Brain (organoid and tissue), 16 donors: ENCODE measurements at places on chromosomes 7 and 10.

DNA sequence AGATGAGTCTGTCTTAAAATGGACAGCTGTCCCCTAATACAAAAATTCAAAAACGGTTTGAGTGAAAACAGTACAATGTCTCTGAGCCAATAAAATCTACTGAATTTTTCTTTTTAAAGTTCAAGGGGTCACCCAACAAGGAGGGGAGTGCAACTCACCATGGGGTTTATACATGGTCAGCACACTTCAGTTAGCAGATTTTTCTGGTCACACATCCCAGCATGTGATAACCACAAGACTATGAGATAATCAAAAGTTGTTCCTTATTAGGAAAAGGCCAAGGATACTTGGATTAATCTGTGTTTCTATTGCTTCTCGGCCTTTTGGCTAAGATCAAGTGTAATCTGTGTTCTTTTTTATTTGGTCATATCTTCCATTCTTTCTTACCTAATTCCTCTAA is 31.6 kb downstream of the ABCB5 start:
- no peak for DNase-seq

DNA sequence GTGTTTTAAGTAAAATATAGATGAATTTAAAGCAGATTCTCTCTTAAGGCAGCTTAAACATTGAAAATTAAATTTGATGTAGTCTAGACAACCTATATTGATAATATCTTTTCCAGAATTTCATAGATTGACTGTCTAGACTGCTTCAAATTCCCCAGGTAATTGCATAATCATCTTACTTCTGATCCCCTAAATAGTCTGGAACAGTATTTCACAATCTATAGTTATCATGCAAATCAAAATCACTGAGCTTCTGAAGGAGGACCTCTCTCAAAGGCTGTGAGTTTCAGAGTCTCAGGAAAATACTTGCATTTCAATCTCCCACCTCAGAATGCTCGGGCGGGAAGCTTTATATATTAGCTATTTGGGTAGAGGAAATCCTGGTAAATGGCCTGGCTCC is 87.3 kb downstream of the SEMA3A start:
- DNase-seq = no peak

DNA sequence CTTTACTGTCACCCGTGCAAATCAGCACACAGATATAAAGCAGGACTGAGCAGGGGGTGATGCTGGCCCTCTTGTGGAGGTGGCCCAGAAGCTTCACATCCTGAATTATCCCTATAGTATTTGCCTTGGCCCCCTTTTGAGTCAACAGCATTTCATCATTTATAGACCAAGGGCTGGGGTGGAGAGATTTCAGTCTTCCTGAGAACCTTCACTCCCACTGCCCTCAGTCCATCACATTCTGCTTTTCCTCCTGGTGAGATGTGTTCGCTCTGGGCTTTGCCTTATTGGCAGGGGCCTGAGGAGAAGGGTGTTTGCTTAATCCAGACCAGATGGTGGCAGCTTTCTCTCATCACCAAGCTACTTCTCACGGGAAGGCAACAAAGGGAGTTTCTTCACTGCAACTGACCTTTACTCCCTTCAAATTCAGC is 47.7 kb downstream of the NOC3L start:
- no peak for DNase-seq

DNA sequence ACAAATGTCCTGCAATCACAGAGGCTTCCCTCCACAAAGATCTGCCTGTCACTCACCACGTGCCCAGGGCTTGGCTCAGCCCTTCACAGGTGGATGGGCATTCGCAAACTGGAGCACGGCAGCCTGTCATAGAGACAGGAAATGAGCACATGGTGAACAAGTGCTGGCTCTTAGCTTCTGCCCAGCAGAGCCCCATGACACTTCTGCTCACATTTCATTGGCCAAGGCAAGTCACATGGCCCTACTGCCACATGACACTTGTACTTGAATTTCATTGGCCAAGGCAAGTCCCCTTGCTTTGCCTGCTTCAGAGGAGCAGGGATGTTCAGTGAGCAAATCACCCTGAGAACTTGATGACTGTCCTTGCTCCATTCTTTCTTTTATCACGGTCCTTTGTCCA is 110.8 kb upstream of the PPP2R2D start:
- no peak for DNase-seq

GRCh38 chr10:95841661-95842498 is 65.9 kb upstream of the CC2D2B start:
- peak; percentile 36 for DNase-seq

- DNase-seq = peak; percentile 99
Observed at GRCh38 chr10:43679509-43679908, 30.8 kb upstream of the ZNF32 start.

- DNase-seq = peak; percentile 84
Observed at GRCh38 chr10:79904671-79905321, 44.1 kb downstream of the SFTPD start.

DNA sequence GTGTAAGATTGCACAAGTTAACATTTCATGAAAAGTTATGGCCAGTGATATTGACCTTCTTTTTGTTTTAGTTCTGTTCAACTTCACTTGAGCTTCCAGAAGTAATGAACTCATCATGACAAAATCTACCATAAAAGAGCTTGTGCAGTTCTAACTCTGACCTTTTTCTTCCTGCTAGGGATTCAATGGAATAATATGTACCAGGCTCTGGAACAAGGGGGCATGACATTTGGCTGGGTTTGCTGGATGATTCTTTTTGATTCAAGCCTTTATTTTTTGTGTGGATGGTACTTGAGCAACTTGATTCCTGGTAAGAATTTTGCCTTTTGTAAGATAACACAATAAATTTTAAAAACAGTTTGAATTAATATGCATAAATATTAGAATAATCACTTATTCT is 205.0 kb downstream of the ABCA13 start:
- no peak for DNase-seq

DNA sequence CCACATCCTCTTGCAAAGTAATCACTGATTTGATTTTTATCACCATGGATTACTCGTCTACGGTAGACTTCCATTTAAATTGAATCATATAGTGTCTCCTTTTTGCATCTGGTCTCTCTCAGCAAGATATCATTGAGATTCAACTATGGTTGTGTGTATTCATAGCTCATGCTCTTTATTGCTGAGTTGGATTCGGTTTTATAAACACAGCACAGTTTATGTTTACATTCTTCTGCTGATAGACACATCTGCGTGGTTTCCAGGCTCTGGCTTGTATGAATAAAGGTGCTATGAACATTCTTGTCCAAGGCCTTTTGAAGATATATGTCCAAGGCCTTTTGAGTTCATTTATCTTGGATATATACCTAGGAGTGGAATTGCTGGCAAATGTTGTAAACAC is 356.5 kb upstream of the CELF2 start:
- DNase-seq = no peak

DNA sequence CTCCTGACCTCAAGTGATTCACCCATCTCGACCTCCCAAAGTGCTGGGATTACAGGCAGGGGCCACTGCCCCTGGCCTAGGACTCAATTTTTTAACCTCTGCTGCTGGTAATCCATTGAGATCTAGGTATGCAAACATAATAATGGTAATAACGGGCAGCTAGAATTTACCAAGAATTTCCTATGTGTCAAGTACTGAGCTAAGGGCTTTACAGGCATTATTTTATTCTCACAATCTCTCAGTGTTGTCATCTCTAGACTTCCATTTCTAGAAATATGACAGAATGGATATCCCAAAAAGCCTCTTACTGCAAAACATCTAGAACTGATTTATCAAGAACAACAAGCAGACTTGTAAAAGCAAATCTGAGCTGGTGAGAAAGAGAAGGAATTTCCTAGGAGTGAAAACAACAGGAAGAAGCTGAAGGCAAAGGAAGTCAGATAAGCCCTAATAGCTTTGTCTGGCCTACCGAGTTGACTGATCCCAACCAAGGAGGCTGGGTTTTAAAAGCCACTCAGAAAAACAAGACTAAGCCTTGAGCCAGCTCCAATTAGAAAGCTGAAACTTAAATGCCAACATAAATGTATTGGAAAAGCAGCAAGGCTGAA is 70.6 kb downstream of the CCDC71L start:
- DNase-seq = no peak

DNA sequence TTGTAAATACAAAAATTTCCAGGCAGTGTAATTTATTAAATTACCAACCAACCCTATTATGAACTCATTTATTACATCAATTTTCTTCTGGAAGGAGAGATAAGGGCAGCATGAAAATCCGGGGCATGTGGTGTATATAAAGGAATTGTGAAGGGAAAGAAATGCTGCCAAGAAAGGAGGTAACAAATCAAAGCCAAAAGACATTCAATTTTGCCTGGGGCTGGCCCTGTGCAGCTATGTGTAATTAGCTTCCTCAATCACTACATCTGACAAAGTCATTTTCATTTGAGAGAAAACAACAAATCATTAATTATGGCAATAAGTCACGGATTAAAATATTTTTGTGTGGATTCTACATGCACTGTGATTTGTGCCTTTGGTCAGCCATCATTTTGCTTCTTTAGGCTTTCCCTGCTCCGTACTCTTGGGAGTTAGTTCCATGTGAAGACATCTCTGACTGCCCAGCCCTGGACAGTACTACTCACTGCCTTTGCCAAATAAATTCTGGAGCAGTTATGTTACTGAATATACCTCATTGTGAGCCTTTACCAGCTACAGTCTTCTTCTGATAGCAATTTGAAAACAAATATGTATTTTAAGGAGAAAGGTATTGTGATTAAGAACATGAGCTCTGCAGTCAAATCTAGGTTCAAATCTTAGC is 191.7 kb downstream of the RELN start:
- DNase-seq = no peak

DNA sequence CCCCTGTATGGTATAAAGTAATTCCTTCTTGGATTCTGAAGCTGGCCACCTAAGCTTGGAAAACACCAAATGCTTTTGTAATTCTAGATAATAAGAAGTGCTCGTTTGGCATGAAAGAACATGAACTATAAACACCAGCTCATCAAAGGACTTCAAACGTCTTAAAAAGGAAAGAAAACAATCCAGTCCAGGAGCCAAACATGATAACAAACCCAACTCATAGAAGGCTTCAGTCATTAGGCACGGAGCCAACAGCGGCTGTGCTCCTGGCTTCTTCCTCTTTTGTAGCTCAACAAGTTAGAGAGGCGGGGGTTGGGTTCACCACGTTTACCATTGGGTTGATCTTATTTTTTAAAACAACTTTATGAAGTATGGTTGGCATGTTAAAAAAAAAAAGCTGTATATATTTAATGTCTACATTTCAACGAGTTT is 56.4 kb upstream of the ECHDC3 start:
- DNase-seq = peak; percentile 60

- DNase-seq = no peak
Observed at GRCh38 chr10:110462166-110463095, 35.3 kb upstream of the DUSP5 start.

- DNase-seq = no peak
Observed at GRCh38 chr7:148584154-148584827, 6.3 kb upstream of the C7orf33 start.

DNA sequence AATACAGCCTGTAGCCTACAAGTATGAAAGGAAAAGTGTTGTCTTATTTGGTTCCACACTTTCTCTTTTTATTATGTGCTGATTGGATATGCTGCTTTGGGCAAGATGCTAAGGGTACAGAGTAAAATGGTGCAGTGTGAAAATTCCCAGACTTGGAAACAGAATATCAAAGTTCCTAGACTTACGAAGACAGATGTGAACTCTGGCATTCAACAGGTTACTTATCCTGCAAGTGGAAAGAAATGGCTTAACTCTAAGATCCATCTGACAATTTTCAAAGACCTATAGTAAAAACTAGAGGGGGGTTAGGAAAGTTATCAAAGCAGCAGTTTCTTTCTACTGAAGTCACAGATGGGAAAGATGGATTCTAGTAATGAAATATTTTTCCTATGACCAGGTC is 24.1 kb downstream of the CUTC start:
- no peak for DNase-seq

- DNase-seq = no peak
Observed at GRCh38 chr10:95558593-95559320, 2.4 kb downstream of the SORBS1 start.

GRCh38 chr10:99522470-99523250 is 10.1 kb upstream of the NKX2-3 start:
- DNase-seq = no peak

GRCh38 chr7:27185854-27186667 is 1.0 kb upstream of the HOXA11 start:
- DNase-seq = no peak

GRCh38 chr7:116713918-116714317 is 41.9 kb downstream of the MET start:
- no peak for DNase-seq

DNA sequence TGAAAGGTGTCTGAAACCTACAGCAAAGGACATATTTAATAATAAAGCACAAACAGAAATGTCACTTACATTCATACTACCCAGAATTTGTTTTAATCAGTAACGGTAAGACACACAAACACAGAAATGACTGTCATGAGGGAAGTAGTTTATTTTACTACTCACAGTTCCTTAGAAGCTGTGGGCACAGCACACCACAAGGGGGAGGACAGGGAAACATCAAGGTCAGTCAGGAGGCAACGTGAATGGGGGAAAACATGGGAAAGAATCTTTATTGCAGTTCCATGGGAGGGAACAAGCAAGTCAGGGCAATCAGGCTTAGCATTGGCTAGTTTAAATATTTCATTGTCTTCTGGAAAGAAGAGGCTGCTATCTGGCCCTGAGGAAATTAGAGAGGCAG is 123.8 kb upstream of the PDSS1 start:
- no peak for DNase-seq

GRCh38 chr10:52666931-52667330 is 105.7 kb downstream of the MBL2 start:
- no peak for DNase-seq

- DNase-seq = peak; percentile 96
Observed at GRCh38 chr10:25174461-25175230, at the start of gene GPR158. GPR158 (plus strand) TSS chr10:25175001; CDS start chr10:25175421, 420 bp downstream.

DNA sequence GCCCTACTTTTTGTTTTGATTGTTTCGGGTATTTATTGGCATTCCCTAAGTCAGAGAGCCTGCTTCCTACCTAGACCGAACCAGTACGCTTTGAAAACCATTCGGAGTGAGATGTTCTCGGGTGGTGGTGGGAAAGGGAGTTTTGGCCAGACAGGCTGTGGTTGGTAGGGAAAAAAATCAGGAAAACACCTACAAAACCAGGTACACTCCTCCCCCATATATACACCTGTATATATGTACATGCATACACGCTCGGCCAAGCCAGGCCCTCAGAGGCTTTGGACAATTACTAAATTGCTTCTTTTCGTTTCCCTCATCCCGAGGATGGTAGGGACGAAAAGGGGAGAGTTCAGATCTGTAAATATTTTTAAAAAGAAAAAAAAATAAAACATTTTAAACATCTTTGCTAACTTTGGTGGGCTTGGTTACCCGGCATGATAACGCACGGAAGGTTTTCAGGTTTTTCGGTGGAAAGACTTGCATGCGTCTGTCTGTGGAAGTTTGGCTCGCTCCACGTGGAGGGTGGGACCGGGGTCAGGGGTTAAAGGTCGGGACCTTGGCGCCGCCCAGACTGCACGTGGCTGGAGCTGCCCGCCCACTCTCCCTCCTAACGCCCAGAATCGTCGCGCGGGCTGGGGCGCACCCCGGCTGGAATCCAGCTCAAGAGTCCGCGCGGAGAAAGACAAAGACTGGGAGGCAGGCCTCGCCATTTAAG is 2.5 kb downstream of the HMX2 start:
- DNase-seq = peak; percentile 50
